ENCODE measurements at places on chromosomes 2 and 18.
A peak's percentile ranks its signal among the peaks of the same experiment; 100 is the strongest.

- no peak for DNase-seq
Observed at GRCh38 chr2:96556441-96557330, 20.1 kb downstream of the ARID5A start.

GRCh38 chr2:100247256-100248043, 74.9 kb downstream of the LONRF2 start:
- no peak for DNase-seq

DNA sequence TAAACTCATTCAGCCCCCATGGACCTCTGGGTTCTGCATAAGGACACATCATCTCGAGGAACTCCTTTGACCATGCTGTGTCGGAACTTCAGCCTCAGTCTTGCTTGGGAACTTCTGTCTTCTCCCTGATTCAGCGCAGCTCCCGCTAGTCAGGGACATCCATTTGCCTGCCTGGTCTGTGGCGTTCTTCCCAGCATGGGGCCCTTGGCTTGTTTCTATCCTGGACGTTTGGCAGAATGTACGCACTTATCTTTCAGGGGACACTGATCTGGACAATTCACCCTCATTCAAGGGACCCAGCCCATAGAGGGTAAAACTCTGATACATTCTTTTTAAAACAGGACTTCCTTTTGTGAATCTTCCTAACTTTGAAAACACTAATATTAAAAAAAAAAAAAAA, 75.8 kb upstream of the WIPF1 start:
- no peak for DNase-seq

DNA sequence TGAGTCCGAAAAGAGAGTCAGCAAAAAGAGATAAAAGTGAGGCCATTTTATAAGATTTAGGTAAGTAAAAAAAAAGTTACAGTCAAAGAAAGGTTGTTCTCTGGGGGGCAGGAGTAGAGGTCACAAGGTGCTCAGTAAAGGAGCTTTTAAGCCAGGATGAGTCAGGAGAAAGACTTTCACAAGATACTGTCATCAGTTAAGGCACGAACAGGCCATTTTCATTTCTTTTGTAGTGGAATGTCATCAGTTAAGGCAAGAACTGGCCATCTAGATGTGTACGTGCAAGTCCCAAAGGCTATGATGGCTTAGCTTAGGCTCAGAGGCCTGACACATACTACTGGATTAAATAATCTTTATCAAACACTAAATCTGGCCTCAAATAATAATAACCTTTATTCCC, 1207.3 kb upstream of the FAM98A start:
- no peak for DNase-seq

GRCh38 chr2:120483355-120483754, 137.4 kb downstream of the INHBB start:
- no peak for DNase-seq

DNA sequence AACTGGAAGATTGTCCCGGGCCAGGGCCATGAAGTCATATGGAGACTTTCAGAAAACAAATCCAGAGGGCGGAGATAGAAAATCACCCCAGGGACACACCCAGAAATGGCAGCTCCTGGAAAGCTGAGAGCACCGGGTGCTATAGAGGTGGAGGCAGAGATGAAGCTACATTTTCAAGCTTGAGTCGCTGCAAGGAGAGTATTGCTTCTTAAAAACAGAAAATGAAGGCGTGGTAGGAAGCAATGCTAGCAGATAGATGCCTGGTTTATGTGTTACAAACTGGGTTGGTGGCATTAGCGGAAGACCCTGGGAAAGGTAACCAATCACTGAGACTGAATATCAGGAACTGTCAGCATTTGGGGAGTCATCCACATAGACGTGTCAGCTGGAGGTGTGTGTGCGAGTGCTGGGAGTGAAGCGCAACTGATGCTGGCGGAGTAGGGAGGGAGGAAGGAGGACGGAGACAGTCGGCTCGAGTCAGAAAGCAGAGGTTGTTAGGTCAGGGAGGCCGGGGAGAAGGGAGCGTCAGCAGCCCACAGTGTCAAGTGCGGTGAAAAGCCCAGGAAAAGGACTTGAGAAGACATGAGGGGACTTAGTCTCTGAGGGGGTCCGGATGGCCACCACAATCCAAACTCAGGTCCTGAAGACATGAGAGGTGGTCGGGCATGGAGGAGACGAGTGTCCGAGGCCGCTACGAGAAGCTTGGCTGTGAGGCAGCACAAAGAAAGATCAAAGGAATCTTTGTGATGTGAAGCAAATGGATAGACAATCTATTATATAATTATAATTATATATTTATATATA, 45.4 kb downstream of the C18orf63 start:
- no peak for DNase-seq

DNA sequence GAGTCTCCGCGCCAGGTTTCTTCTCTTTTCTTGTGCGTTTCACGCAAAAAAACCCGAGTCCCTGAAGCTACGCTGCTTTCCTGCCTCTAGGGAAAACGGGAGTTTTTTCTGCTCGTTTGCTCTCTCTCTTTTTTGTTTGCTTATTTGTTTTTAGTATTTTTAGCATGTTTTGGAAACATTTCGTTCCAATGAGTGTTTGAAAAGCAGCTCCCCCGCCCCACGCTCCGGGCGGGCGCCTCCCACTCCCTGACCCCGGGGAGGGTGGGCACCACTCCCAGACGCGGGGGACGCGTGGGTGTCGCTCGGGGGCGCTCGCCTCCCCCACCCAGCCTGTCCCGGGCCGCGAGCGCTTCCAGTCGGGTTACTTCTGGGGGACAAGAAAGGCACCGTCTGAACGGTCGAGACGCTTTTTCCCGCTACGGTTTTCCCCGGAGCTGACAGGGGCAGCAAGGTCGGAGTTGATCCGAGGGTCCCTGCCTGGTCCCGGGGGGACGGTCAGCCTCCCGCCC, 446 bp upstream of the EFHD1 start:
- no peak for DNase-seq

GRCh38 chr2:238155761-238156694, 2.7 kb upstream of the ERFE start:
- DNase-seq, result no peak

- DNase-seq, result no peak
Observed at GRCh38 chr2:127225186-127225960, 5.3 kb upstream of the CYP27C1 start.

- DNase-seq, result no peak
Observed at GRCh38 chr2:136121204-136121910, 3.4 kb upstream of the CXCR4 start.

DNA sequence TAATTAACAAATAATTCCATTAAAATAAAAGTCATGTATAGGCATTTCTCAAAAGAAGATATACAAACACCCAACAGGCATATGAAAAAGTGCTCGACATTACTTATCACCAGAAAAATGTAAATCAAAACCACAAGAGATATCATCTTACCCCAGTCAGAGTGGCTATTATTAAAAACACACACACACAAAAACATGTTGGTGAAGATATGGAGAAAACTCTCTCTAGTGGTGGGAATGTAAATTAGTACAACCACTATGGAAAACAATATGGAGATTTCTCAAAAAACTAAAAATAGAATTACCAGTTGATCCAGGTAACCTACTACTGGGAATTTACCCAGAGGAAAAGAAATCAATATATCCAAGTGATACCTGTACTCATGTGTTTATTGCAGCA, 966.3 kb upstream of the POU3F3 start:
- DNase-seq, result no peak

GRCh38 chr2:236008857-236009256, 159.3 kb downstream of the GBX2 start:
- DNase-seq, result no peak

DNA sequence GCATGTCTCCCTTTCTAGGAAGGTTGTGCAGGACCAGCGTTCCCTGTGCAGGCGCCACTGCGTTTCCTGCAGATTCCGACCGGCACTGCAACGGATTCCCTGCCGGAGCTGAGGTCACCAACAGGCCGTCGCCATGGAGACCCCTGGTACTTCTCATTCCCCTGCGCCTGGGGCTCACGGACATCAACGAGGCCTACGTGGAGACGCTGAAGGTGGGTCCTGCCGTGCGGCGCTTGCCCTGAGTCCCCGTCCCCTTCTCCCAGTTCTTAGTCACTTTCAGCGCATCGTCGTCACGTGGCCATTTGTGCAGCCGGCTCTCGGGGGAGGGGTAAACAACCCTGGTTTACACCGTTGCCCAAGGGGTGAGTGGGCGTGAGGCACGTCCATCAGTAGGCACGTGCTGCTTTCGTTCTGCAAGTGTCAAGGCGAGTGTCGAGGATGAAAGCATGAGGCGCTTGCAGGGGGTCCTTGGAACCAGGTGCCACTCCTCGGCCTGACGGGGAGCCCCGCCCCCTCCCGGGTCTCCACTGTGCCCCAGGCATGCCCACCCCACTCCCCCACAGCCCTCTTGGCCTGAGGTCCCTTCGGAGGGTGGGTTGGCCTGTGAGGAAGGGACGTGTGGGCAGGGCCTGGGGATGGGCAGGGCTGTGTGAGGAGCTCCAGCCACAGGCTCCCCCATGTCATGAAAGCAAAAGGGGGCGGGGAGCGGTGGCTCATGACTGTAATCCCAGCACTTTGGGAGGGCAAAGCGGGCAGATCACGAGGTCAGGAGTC, 19.8 kb downstream of the DTYMK start:
- DNase-seq, result no peak

GRCh38 chr2:15949126-15949525, 8.8 kb downstream of the MYCN start:
- no peak for DNase-seq

- DNase-seq, result no peak
Observed at GRCh38 chr2:128439031-128439790, 120.5 kb upstream of the HS6ST1 start.

DNA sequence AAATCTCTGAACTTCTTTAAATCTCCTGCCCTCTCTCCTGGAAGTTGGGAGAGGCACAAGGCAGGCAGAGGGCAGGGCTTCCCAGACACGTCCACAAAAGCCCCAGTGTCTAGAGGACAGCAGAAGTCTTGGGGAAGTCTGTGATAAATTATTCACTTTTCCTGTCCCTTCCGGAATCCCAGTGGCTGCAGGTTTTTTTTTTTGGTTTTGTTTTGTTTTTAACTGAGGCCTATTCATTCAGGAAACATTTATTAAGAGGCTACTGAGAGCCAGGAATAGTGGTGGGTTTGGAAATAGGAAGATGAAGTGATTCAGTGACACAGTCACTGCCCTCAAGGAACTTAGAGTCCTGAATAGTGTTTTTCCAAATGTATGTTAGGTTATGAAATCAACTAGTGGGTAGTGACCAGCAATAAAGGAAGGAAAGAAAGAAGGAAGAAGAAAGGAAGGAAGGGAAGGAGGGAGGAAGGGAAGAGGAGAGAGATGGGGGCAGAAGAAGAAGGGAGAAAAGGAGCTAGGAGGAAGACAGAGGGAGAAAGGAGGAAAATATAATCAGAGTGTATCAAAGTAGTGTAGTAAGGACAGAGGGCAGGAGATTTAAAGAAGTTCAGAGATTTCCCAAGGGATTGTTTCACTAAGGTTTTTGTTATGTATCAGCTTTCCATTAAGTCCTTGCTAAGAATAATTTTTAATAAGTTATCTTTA, 98.9 kb upstream of the ZFP36L2 start:
- peak; percentile 63 for DNase-seq

DNA sequence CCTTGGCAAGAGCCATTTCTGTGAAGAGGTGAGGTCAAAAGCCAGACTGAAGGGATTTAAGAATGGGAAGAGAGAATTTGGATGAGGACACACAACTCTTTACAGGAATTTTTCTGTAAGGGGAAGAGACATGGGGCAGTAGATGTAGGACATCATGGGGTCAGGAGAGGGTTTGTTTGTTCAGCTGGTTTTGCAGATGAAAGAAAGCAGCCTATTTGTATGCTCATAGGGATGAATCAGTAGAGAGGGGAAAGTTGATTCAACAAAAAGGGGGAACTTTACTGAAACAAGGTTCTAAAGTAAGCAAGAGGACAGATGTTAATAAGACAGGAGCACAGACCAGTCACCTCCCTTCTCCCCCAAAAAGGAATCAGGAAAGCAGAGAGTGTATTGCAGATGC, 11.2 kb downstream of the SCG2 start:
- DNase-seq, result no peak

DNA sequence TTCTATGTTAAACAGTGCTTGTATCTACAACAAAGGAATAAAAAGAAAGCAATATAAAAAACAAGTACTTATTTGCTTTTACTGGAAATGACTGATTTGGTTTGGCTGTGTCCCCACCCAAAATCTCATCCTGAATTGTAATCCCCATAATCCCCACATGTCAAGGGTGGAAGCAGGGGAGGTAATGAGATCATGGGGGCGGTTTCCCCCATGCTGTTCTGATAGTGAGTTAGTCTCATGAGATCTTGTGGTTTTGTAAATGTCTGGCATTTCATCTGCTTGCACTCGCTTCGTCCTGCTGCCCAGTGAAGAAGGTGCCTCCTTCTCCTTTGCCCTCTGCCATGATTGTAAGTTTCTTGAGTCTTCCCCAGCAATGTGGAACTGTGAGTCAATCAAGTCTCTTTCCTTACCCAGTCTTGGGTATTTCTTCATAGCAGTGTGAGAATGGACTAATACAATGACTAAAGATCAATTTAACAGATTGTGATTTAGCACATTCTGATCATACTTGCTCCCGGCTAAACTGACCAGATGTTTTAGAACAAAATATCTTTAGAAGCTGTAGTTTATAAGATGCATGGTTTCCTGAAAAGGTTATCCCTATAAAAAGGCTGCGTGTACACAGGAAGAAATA, 19.9 kb downstream of the PTH2R start:
- no peak for DNase-seq

Data from ascending aorta (tissue), 2 donors.